ENCODE measurements at places on chromosomes 1 and 21.
A peak's percentile ranks its signal among the peaks of the same experiment; 100 is the strongest.

GRCh38 chr1:88935522-88936222 lies 44.3 kb upstream of the GTF2B start:
- DNase-seq, result no peak

- DNase-seq, result no peak
These were observed 5.5 kb downstream of the ETV3 start for GRCh38 chr1:157132616-157133167.

DNA sequence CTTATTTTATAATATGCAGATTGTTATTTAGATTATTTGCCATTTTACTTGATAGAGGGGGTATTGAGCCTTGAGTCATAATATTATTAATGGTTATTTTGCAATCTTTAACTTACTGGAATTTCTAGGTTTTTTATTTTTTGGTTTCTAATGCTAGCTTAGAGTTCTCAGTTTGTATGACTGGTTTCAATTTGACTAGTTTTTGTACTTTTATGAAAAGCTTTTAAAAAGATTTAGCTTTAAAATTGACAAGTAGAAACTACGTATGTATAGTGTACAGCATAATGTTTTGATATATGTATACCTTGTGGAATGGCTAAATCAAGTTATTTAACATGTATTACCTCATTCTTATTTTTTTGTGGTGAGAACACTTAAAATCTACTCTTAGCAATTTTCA lies 41.5 kb downstream of the CEP350 start:
- no peak for DNase-seq

DNA sequence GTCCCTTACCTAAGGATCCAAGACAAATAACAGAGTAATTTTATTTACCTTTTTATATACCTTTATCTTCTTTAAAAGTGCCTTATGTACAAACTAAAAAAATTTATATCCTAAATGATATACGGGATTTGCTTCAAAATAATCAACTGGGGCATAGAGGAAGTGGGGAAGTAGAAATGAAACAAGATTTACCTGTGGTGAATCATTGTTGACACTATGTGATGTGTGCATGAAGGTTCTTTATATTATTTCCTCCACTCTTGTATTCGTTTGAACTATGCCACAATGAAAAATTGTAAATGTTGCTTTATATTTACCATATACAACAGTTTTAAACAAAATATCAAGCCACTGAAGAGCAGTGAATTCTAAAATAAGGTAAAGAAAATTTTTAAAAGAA lies 13.0 kb downstream of the RGS7 start:
- DNase-seq, result no peak

DNA sequence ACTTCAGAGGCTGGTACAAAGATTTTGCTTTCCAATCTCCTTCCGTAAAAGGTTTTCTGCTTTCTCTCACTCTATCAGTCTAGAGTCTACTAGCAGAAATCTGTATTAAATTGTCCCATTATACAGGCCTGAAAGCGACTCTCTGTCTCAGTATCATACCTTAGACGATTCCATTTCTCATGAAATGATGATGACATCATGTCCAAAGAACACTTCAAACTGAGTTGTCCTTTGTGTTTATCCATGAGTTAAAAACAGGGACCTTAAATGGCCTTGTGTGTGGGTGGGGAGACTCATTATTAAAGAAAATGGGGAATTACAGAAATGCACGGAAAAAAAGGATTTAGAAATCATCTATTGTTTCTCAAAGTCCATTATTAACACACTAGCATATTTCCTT lies 21.0 kb upstream of the SLC44A3 start:
- no peak for DNase-seq

DNA sequence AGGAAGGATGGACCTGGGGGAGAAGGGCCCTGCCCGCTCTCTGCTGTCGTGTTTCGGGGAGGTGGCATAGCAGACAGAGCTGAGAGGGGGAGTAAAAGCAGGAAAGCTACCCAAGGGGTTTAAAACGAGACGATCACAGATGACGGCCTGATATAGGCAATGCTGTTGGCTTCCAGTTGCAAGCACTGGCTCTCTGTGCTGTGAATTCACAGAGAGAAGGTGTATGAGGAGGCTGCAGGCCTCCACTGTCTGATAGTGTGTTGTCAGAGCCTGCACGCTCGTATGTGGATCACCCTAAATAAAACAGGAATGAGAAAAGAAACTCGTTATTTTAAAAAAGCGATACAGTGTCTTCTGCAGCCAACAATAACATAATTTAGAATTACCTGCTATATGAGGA lies 57.4 kb downstream of the LGR6 start:
- DNase-seq, result no peak

DNA sequence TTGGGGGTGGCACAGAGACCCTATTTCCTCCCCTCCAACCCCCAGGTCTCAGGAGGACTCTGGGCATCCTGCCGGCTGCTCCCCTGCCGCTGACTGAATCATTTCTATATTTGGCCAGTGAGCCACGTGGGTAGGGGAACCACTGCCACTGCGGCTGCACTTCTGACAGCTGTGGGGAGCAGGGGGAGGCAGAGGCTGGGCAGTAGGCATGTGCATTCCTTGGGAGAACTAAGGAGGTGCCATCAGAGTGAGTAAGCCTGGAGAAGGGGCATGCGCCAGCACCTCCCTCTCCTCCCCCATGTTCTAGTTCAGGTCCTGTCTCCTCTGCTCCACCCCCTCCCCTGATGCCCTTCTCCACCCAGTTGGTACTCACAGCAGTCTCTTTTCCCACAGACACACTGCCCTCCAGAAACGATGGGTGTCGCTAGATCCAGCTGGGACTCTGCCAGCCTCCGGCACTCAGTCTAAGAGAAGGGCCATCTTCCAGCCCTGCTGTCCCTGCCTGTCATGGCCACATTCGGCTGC lies 12.0 kb downstream of the PPFIA4 start:
- DNase-seq, result no peak

DNA sequence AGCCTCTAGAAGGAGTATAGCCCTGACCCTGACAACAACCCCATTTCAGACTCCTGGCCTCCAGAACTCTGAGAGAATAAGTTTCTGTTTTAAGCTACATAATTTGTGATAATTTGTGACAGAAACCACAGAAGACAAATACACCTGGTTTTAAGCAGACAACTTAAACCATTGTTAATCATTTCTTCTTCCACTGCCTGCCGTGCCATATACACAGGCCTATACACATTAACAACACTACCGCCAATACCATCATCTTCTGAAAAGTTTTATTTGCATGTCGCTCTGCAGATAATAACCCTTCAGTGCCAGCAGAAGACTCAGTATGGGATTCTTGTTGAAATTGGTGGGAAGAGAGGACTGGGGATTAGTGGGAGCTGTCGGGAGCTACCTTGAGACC lies 39.9 kb upstream of the KRTAP19-8 start:
- no peak for DNase-seq

DNA sequence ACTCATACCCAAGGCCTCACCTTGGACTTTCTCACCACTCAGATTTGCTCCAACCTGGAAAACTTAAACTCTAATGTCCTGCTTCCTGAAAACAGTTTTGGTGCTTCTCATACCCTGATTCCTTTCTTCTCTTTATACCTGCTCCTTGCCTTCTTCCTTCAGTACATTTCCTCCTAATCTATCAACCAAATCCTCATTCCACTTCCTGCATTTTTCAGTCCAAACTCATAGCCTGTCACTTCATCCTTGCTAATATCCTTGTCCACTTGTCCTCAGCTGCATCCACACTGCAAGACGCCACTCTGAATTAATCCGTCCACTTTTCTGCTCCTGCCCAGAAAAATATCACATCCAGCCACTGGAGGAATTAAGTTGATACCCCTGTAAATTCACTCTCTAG lies 25.9 kb downstream of the PPP1R15B start:
- no peak for DNase-seq

- DNase-seq, result no peak
These were observed 194.4 kb downstream of the DPYD start for GRCh38 chr1:97726386-97726785.

GRCh38 chr21:33028287-33028670 lies 2.5 kb downstream of the OLIG2 start:
- no peak for DNase-seq

GRCh38 chr1:206829282-206829681 lies 36.1 kb upstream of the IL20 start:
- no peak for DNase-seq

DNA sequence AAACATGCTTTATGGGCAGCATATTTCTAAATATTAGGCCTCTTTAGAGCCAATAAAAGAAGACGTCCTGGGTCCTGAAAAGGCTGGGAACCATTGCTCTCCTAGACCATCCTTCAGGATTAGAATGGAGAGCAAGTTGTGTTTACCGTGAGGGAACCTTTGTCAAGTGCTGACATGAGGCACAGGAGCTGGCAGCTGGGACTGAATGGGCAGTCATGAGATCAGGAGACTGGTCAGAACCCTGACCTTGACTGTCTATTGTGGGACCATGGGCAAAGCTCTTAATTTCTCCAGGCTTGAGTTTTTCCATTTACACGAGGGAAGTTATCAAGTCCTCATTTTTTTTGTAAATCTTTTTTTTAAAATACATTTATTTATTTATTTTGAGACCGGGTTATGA lies 5.2 kb downstream of the PFKFB2 start:
- DNase-seq, result no peak

- no peak for DNase-seq
These were observed 467.8 kb downstream of the CAMTA1 start for GRCh38 chr1:7253118-7253480.

GRCh38 chr21:32163386-32163785 lies 115.5 kb downstream of the MIS18A start:
- DNase-seq, result no peak

GRCh38 chr1:31239653-31240241 lies at the start of gene NKAIN1:
TSS of gene NKAIN1 (minus strand) at chr1:31239887. CDS start at chr1:31239547, 340 bp downstream.
- no peak for DNase-seq

GRCh38 chr1:74790453-74790852 lies 57.5 kb downstream of the TYW3 start:
- DNase-seq, result no peak

- DNase-seq, result no peak
These were observed 392 bp downstream of the GSTM2 start for GRCh38 chr1:109668123-109668775.

GRCh38 chr1:54962612-54963395 lies 17.6 kb upstream of the TMEM61 start:
- no peak for DNase-seq

- no peak for DNase-seq
These were observed 2.4 kb downstream of the FCN3 start for GRCh38 chr1:27372022-27372807.

- no peak for DNase-seq
These were observed 84.9 kb downstream of the CNIH3 start for GRCh38 chr1:224700918-224701531.

DNA sequence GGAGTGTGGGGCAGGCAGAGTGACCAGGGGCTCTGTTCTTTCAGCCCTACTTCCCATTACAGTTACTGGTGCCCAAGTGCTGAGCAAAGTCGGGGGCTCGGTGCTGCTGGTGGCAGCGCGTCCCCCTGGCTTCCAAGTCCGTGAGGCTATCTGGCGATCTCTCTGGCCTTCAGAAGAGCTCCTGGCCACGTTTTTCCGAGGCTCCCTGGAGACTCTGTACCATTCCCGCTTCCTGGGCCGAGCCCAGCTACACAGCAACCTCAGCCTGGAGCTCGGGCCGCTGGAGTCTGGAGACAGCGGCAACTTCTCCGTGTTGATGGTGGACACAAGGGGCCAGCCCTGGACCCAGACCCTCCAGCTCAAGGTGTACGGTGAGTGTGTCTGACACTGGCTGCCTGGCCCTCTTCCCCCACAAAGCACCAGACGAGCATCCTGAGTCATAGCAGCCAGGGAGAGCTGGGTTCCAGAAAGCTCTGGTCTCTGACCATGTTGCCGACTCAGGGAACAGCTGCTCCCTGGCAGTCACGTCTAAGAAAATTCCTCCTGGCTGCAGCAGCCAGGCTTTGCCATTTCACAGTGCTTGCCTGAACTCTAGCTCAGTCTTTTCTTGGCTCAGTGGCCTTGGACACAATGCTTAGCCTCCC lies 3.3 kb downstream of the SLAMF8 start:
- DNase-seq, result no peak

- no peak for DNase-seq
These were observed 67.1 kb downstream of the ADARB1 start for GRCh38 chr21:45141507-45141906.

GRCh38 chr1:42958488-42959319 lies at the start of gene SLC2A1:
TSS of gene SLC2A1 (minus strand) at chr1:42958868. CDS start at chr1:42958651, 217 bp downstream.
- peak; percentile 92 for DNase-seq

DNA sequence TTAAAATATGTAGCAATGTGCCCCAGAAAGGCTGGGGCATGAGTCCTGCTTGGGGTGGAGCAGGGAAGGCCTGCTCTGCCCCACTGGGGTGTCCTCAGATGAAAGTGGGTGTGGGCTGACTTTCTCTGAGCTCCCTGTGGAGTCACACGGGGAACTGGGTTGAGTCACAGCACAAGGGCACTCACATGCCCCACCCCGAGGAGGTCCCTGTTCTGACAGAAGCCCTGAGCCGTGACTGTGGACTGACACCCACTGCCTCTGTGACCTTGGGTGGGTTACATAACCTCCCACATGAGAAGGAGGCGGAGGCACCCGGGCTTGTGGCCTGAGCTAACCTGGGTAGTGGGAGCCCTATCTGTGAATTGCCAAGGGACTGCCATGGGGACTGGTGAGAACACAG lies 52.5 kb upstream of the TINAGL1 start:
- DNase-seq, result no peak

DNA sequence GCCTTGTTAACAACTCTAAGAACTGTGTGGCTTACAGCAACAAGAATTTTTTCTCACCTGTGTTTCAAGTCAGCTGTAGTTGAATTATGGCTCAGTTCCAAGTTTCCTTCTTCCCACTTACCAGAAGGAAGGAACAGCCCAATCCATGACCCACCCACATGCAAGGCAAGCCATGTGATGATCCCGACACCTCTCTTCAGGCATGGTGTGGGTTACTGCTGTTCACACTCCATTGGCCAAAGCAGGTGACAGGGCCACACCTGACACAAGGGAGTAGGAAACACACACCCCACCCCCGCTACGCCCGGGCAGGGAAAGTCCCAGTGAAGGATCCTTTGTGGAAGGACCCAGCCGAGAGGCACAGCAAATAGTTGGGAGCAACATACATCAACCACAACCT lies 36.3 kb downstream of the KCNJ15 start:
- DNase-seq, result no peak

DNA sequence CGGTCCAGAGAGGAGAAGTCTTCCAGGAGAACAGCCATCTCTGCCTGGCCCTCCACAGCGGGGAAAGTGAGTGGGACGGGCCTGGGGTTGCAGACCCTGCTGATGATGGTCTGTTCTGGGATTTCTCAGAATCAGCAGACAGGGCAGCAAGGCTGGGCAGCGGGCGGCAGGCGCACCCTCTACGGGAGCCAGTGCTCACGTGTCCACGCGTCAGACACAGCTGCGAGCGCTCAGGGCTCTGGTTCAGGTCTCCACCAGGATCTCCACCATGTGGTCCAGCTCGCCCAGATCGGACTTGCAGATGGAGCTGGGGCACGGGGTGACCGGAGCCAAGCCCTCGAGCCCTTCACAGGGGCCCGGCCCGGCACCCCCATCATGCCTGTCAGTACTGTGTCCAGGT lies 5.5 kb downstream of the CLCA4 start:
- no peak for DNase-seq

DNA sequence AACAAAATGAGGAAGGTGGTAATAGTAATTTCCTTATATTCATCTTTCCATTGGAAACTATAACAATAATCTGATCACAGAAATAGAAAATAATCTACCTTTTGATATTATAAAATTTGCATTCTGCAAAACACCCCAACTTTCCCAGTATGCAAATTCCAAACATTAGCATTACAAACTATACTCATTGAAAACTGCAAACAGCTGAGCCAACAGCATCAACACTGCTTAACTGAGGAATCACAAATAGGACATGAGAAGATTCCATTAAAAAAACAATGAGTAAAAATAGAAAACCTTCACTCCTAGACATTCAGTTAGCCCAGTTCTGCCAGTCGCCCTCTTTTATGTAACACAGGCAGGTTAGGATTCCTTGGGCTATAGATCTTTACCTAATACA lies 18.1 kb downstream of the ZNF281 start:
- no peak for DNase-seq

Measured in activated CD4-positive, alpha-beta T cell treated with anti-CD3 and anti-CD28 coated beads for 1 hour (primary cell).